ENCODE measurements at places on chromosomes 5 and 9.

DNA sequence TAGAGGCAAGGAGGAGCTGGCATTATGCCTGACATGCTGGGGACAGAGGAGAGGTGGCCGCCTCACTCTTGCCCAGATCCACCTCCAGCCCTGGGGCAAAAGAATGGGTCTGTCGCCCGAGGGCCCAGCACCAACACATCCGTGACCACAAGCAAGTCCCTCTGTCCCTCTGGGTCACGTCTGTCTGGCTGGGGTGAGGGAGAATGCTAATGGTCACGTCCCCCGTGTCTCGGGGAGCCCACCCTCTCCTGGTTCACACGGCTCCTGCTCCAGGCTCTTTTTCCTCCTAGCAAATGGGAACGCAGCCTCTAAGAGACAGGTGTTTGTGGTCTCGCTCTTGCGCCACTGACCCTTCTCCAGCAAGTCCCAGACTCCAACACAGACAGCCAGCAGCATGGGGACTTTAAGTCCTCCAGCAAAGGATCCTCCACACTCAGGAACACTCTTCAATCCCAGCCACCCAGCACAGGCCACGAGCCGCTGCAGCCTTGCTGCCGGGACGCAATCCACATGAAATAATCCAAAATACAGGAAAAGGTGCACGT lies 4.1 kb downstream of the ENG start:
- no peak for DNase-seq

DNA sequence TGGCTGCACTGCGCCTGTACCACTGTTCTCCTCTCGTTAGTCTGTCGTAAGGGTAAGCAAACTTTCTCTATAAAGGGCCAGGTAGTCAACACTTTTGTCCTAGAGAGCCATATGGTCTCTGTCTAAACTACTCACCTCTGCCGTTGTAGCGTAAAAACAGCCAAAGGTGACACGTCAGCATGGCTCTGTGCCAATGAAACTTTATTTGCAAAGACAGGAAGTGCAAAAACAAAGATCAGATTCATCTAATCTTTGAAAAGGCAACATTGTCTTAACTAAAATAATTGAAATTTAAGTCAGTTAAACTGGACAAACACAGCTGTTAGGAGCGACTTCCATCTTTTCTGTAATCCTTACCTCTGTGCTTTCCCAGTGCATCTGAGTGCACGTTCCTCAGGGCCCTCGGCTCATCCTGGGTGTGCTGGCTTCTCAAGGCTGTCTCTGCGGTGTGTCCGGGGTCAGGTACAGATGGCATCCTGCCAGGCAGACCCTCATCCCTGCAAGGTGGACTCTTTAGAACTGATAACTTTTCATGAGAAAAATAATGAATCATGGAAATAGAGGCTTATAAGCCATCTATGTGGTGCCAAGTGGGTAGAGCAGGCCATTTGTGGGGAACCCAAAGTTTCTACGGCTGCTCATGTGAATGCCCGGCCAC lies 35.2 kb upstream of the IRX4 start:
- no peak for DNase-seq

- DNase-seq, result no peak
Measured at GRCh38 chr9:118563677-118564076, 805.6 kb downstream of the BRINP1 start.

GRCh38 chr5:173659423-173659822 lies 43.0 kb upstream of the BOD1 start:
- DNase-seq, result no peak

DNA sequence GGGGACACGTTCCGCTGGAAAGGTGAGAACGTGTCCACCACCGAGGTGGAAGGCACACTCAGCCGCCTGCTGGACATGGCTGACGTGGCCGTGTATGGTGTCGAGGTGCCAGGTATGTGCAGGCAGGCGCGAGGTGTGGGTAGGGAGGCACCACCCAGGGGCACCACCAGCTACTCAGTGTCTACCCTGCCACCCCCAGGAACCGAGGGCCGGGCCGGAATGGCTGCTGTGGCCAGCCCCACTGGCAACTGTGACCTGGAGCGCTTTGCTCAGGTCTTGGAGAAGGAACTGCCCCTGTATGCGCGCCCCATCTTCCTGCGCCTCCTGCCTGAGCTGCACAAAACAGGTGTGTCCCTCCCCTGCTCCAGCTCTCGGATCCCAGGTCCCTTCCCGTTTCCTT lies 15.1 kb downstream of the SLC27A4 start:
- no peak for DNase-seq

- DNase-seq, result no peak
Measured at GRCh38 chr5:58211441-58211840, 248.4 kb downstream of the PLK2 start.

DNA sequence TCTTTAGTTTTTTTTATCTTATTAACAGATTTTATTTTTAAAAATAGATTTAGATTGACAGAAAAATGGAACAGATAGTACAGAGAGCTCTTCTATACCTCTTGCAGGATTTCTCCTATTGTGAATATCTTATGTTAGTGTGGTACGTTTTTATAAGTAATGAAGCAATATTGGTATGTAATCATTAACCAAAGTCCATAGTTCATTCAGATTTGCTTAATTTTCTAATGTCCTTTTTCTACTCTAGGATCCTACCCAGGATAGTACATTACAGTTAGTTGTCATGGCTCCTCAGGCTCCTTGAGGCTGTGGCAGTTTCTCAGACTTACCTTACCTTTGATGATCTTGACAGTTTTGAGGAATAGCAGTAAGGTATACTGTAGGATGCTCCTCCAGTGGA lies 30.4 kb downstream of the PPP2R2B start:
- no peak for DNase-seq

GRCh38 chr9:8555762-8556500 lies 756.4 kb upstream of the DMAC1 start:
- no peak for DNase-seq

Measured in tibial nerve (tissue), 4 donors.